ENCODE measurements at places on chromosomes 1 and 21. TPM values are rescaled to one million over a fixed set of nuclear protein-coding genes. Genes with fewer than 3 reads are reported as not detected.
A peak's percentile ranks its signal among the peaks of the same experiment; 100 is the strongest.

DNA sequence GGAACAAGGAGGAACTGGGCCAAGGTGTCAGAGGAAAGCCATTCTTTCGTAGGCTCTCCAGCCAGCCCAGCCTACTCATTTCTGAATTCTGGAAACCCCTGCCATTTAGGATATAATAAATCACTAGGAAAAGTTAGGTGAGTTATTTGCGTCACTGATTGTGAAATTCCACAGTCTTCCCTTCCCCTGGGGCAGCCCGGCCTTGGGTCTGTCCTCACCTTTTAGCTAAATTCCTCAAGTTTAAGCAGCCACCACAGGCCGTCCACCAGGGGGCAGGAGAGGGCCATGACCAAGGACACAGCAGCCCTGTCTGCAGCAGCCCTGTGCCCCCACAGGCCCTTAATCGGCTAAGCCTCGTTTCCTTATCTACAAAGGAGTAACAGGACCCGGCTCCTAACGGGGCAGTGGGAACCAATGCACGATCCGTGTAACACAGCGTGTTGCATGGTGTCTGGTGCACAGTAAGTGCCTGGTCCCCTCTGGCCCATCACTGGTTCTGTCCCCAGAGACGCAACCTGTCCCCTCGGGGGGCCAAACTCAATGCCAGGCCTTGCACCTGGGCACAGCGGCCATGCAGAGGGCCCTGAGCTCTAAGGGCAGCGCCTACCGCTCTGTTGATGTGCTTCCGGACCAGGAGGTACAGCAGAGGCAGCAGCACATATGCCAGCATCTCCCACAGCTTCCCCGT, 18.1 kb downstream of the GPR157 start:
- peak; percentile 94 for DNase-seq

- DNase-seq: no peak
Observed at GRCh38 chr1:41855713-41856112, 63.0 kb downstream of the HIVEP3 start.

DNA sequence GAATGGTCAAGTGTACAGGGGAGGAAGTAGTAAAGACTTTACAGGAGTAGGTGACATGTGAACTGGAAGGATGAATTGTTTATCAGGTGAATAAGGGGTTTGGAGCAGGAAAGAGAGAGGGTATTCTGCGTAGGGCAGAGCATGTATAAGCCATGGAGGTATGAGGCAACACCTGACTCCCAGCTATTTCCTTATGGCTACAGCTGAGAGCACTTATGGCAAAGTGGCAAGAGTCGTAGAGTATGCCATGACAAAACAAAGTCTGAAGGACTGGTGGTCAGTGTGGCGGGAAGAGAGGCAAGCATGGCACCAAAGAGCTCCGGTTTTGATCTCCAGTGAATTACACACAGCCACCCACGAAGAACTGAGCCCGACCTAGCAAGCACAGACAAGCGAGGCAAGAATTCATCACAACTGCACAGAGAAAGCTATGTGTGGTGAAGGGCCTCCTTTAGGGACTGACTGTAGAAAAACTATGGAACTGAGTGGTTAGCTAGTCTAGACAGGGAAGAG, 9.0 kb upstream of the ELOVL1 start:
- DNase-seq: no peak

AADACL3 gene
- not detected for total RNA-seq

DNA sequence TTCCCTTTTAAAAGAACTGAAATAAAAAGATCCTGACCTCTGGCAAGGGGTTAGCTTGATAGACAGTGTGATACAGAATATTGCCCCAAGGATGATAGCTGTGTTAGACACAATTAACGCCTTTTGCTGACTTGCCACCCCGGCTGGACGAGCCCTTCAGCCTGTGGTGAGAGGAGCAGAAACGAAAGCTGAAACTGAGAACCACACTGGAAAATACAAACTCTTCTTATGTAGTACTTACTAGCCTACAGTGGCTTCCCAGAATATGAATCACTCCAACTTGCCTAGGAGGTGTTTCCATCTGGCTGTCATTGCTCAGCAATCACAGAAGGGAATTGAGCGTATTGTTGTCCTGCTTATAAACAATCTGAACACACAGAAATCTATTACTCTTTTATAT, 22.9 kb downstream of the SAMSN1 start:
- no peak for DNase-seq

GPR52 gene
- total RNA-seq: 2.6 TPM

DNA sequence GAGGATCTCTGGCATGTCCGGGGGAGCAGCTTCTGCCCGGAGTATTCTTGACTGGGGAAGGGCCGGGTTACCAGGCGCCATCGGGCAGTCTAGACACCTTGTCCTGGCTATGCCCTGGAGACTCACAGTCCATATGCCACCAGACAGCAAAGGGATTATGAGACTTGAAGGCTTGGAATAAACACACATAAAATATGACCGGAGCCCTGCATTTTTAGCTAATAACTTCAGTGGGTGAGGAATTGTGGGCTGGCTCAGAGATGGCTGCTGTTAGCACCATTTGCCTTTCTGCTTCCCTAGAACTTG, 15.5 kb downstream of the NTPCR start:
- DNase-seq: no peak

GRCh38 chr1:996851-997712, 2.8 kb downstream of the HES4 start:
- DNase-seq: no peak

DNA sequence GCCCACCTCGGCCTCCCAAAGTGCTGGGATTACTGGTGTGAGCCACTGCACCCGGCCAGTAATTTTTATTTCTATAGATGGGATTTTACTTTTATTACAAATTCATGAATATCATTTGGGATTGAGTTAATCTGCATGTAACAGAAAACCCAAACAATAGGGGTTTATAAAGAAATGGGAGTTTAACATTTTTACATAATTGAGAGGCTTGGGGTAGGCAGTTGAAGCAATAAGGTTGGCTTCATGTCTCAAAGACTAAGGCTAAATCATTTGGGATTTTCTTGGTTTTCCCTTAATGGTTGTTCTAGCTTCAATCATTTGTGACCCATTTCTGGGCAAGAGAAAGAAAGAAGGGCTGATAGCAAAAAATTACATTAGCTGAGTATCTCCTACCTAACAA, 118.7 kb upstream of the FOXD3 start:
- DNase-seq: no peak

DNA sequence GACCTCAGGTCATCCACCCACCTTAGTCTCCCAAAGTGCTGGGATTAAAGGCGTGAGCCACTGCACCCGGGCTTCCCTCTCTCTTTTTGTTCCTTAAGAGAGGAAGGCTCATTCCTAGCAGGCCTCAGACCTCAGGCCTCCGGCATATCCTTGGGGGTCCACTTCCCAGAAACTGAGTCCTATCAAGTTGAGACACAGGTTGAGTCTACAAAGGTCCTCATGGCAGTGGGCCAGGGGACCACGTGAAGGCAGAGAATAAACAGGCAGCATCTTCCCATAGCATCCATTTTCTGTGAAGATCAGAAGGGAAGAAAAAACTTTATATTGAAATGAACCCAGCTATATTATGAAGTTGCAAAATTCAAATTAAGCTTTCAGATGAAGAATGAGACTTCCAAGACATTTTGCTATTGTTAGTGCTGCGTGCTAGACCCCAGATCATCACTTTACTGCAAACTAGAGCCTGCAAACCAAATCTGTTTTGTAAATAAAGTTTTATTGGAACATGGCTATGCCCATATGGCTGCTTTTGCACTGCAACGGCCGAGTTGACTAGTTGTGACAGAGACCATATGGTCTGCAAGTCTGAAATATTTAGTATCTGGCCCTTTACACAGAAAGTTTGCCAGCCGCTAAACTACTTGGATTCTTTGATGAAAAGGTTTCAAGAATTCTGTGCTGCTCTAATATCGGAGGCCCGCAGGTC, 3.5 kb upstream of the CELA2A start:
- DNase-seq: no peak

NCF2 gene
- total RNA-seq: 211 TPM

DNA sequence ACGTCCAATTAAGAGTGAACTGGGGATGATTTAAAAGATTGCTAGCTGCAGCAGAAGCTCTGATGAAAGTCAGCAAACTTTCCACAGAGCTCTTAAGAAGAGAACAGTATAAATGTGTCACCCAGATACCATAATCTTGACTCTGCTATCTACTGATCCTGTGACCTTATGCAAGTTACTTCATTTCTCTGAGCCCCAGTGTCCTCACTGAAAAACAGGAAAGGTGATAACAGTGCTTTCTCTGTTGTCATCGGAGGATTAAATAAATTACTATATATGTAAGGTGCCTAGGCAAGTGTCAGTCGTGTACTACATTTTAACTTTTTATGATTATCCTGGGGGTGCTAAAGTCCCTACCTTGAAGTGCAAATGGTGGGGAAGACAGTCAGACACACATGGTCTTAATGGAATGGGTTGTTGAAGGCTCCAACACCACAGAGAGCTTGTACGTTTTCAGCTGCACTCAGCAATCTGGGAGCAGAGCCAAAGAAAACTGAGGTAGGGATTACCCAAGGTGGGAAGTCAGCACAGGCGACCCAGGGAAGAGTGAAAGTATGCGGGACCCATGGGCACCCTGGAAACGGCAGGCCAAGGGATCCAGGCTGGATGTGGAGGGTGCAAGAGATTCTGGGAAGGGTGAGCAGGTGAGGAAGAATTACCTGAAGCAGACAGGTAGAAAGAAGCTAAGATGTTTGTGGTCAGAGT, 82.8 kb downstream of the DTL start:
- no peak for DNase-seq

BRINP2 gene
- not detected for total RNA-seq

WNT3A gene
- 6.0 TPM for total RNA-seq

GRCh38 chr1:42735477-42736105, 4.4 kb downstream of the CLDN19 start:
- DNase-seq: no peak

DNA sequence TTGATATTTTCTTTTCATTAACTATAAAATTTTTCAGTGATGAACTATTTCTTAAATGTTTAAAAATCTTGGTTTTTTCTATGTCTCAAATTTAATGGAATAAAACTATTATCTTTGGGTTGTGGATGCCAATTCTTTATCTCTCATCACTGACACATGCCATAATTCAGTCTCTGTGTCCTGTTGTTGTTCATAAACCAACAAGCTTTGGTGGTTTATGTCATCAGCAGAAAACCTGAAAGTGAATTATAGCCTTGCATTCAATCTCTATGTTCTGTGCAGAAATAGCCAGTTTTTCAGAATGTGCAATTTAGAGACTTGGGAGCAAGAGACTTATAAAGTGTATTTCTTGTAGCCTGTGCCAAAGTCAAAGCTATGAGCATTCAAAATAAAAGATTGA, 462.6 kb upstream of the ADGRL4 start:
- no peak for DNase-seq

GRCh38 chr1:224730540-224730939, 114.4 kb downstream of the CNIH3 start:
- DNase-seq: no peak

Data from lower lobe of right lung (tissue), 2 donors.